T-helper 17 cell (primary cell): ENCODE measurements at places on chromosomes 4 and X.

DNA sequence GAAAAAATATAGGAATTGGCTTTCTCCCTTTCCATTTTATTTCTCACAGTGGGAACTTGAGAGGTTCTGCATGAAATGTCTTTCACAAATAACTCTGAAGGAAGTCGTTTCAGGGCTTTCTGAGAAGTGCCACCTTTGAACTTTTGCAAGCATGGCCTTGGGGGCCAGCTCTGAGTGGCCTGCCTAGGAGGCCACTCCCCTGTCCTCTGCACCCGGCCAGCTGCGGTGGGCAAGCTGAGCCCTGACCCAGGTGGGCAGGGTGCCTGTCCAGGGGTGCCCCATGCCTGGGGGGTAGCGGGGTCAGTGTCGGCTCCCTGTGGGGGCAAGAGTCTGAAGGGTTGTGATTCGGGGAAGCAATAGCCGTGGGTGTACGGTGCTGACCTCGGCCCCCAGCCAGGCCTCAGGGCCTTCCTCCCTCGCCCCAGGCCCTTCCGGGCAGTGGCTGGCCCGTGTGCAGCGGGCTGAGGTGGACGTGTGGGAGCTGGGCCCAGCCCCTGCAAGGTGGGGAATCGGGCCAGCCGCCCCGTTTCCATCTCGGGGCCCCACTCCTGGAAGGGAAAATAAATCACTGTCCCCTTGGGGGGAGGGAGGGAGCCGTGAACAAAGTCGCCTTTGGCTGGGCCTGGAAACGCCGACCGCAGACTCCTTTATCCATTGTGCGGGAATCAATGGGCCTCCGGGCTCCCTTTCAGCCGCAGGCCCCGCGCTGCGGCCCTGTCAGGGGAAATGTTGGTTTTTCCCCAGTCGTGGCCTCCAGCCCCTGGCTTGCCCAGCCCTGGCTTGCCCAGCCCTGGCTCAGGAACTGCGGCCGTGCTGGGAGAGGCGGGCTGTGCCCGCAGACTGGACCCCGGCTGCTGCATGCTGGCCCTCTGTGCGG, 3.1 kb downstream of the FGFRL1 start:
- DNase-seq, result no peak

DNA sequence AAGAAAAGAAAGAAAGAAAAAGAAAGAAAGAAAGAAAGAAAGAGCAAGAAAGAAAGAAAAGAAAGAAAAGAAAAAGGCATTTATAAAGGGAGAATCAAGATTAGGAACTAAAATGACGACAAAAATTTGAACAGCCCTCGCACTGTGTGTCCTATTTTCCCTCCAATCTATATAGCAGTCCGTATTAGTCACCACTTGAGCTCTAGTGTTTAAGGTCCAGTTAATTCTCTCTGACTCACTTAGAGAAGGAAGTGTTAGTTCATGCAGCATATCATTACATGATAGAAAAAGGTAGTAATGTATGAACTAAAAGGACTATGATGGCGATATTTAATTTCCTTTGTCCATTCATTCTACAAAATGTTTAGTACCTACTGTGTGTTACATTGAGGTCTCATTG, 122.7 kb downstream of the CBLL2 start:
- no peak for DNase-seq

DNA sequence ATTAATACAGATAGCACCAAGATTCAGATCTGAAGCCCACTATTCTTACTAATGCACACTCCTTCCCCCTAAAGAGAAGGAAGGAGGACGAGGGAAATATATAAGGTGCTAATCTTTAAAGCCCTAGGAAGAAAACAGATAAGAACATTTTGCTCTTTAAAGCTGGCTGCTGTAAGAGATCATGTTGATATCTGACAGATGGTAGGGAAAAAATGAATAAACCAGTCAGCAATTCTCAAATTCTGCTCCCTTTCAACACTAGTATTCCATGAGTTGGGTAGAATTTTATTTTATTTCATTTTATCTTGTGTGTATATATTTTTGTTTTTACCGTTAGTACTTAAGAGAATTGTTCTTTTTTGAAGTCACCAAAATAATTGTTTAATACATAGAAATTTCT, 19.2 kb downstream of the OTC start:
- no peak for DNase-seq

GRCh38 chr4:168383510-168383909, 65.0 kb upstream of the DDX60 start:
- DNase-seq, result no peak

DNA sequence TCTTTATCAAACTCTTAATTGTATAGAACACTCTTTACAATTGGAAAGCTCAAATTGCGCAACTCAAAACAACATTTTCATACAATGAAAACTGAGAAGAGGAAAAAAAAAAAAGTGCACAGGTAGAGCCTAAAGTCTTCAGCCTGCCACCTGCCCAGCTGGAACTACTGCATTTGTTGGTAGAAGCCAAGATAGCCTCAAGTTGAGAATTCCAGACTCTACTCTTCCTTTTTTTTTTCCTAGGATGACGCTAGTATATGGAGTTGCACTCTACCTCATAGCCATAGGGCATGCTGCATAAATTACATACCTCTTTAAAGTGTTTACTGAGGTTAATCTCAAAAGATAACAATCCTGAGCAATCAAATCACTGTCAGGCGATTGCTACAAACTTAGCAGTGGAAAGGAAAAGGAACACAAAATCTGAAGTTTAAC, 13.6 kb downstream of the ABCG2 start:
- no peak for DNase-seq

DNA sequence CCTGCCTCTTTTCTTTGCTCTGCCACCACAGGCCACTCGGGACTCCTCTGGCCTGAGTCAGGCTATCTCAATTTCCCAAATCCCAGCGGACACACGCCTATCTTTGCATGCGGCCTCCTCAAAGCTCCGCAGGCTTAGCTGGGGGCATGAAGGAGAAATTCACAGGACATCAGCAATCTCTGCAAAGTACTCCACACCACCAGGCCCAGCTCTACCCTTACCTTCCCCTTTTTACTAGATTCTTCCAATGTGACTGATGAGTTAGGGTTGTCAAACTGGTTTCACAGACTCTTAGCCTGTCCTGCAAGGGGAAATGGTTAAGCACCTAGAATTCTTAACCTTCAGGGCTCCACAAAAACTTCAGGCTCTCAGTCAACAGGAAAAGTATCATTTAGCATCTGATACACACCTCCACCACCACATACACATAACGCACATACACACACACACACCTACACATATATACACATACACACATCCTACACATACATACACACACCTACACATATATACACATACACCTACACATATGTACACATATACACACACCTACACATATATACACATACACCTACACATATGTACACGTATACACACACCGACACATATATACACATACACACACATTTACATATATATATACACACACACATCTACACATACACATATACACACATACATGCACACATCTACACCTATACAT, 349.1 kb downstream of the ANK2 start:
- DNase-seq, result no peak

GRCh38 chr4:152232271-152232670, 303.6 kb downstream of the FBXW7 start:
- DNase-seq, result no peak

DNA sequence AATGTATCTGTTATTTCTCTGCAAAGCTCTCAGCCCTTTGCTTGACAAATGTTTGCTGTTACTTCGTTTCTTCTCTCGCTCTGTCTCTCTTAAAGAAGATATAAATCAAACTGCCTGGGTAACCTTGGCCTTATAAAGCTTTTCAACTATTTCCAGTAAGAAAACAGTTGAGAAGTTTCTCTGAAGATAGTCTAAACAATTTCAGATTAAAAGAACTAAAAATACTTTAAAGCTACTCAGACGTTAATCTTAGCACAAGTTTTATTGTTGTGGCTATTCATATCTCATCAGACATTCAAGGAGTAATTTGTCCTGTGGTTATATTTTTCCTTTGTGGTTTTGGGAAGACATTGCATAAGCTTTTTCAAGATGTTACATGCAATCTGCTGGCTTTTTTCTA, 22.6 kb downstream of the HOPX start:
- DNase-seq, result no peak

- DNase-seq, result no peak
Observed at GRCh38 chr4:10866666-10867065, 182.1 kb upstream of the CLNK start.
